Endothelial cell (in vitro differentiated cells): ENCODE measurements at places on chromosomes 6 and 20.
A peak's percentile ranks its signal among the peaks of the same experiment; 100 is the strongest.

- no peak for DNase-seq
Observed at GRCh38 chr6:3372184-3372846, 84.5 kb downstream of the SLC22A23 start.

DNA sequence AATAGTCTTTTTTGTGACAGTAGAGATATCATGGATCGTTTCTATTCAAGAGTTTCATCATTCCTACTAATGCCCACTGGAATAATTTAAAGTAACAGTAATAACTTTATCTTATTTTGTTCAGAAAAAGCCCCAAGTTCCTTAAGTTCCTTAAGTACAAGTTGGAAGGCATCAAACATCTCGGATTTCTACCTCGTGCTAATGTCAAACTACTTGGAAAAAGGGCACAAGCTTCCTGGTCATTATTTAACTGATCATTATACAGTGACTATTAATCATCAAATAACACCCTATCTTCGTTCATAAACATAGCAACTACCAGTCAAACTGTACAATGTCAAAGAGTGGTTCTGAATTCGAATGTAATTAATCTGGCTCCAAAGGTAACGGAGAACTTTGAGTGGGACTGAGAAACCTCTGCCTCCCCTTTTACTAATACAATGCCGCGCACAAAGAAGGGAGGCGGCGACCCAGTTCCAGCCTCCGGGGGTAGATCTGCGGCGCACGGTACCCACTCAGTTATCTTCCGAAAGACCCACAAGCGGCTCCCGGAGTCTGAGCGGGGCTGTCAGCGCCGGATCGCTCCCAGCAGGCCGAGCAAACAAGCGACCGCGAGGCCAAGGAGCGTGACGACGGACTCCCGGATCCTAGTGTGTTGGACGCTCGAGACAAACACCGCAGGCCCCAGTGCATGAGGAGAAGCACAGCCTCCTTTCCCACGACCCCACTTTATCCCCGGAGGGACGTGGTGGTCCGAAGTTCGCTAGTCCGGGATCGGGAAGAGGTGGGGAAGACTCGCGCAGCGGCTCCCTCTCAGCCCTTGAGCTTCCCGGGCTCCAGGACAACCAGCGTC, 716 bp downstream of the SHPRH start:
- peak; percentile 66 for DNase-seq

DNA sequence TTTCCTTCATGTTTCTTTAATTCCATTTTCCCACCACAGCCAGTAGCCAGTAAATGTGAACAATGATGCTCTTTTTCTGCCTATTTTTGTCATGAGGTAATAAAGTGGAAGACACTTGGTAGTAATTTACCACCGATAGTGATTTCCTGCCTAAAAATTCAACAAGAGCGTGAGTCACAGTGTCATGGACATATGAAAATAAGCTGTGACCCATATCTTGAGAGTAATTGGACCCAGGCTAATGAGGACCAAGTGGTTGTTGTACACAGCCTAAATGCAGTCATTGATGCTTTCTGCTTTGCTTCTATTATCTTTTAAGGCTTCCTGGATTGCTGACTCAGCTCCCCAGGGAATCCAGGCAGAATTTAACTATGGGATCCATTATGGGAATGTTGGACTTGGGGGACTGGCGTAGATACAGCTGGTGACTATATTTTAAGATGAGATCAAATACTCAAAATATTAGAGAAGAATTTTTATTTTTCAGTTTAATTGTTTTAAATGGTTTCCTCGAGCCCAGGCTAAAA, 265.9 kb upstream of the FERMT1 start:
- DNase-seq = no peak

DNA sequence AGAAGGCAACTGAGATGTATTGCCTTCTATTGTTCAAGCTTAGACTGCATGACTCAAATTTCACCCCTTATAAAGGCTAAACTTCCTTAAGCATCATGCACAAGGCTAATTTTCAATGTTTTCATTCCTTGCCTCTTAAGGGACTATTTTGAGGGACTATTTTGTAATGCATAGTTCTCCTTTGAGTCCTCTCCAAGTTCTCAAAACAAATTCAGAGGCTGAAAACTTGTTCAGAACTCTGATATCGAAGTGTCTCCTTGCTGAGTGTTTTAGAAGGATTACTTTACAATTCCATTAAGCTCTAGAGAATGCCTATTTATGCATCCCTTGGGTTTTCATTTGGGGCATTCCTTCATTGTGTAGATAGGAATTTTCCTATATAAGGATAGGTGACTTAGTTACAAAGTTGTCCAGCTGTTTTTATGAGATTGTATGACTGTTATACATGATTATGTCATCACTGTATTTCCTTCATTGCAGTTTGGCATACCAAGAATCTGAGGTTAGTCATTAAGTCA, 41.7 kb downstream of the COL19A1 start:
- DNase-seq = no peak

DNA sequence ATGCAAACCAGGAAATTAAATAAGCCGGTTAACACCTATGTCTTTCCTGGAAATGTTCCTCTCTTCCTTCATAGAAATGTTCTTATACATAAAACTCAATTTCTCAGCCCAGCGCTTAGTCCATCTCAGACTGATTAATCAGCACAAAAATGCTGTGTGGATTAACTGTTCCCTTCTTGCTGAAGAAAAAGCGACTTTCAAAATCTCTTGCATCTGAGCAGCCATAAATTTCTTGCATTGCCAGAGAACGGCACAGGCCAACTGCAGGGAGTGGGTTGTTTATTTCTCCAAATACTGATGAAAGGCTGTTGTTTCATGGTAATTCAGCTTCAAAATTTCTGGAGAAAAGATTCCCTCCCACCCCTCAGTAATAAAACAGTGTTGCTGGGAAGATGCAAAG, 517.6 kb downstream of the BTBD3 start:
- DNase-seq = no peak

- no peak for DNase-seq
Observed at GRCh38 chr6:105862936-105863607, 223.1 kb upstream of the PRDM1 start.

- no peak for DNase-seq
Observed at GRCh38 chr6:39714802-39715201, 10.4 kb downstream of the KIF6 start.
